Omental fat pad (tissue), 4 donors: ENCODE measurements at places on chromosomes 2 and 18. TPM values are rescaled to one million over a fixed set of nuclear protein-coding genes. Genes with fewer than 3 reads are reported as not detected.

DNA sequence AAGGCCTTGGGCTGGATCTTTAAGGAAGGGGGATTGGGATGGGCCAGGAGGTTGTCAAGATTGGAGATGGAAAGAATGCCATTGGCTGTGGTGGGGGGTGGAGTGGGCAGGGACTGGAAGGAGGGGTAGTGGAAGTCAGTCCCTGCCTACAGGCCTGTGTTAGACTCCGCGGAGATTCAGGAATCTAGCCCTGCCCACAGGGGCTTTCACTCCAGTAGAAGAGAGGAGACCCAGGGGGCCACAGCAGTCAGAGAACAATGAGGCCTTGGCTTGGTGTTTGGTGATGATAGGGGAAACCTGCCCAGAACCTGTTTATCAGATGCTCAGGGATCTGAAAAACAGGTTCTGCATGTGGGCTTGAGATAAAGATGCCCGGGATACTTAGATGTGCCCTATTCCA lies 6.1 kb downstream of the STEAP3 start:
- DNase-seq, result no peak

DNA sequence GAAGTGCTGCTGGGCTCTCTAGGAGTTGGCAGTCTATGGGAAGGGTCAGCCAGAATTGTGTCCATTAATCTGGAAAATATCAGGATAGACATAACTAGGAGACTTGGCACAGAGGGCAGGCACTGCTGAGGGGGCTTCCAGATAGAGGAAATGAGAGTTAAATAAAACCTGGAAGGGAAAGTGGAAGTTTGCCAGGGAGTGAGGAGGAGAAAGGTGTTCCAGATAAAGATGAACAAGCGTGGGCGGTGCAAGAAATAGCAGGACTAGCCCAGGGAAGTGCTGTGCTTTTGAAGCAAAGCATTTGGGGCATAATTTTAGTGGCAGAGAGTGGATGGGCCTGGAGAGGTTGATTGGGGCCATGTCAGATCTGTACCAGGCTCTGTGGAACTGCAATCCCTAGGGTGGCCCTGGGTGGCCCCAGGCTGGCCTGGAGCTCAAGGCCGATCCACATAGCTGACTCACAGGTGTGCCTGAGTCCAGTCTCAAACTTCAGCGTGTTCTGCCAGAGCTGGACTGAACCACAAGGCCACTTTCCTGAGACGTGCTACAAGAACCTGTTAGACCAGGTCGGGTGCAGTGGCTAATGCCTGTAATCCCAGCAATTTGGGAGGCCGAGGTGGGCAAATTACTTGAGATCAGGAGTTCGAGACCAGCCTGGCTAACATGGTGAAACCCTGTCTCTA lies 26.9 kb downstream of the GALM start:
- no peak for DNase-seq

Gene CD8A
- total RNA-seq, result 6.6 TPM

DNA sequence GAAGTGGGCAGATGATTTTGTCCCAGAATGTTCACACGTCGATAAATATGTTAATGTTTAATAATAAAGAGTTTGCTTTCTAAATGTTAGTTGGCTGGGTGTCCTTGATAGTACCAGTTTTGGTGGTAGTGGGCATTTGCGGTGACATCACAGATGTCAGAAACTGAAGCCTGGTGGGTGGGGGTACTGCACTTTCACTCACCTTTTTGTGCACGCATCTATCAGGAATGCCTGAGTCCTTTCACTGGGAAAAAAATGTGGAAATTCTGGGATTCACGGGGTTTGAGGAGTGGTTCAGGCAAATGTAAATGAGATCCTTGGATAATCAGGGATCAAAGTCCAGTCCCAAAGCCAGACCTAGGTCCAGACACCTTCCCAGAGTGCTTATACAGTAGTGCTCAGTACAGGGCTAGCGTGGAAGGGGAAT lies 3.2 kb downstream of the EPAS1 start:
- no peak for DNase-seq

GRCh38 chr2:160459538-160460332 lies 33.9 kb downstream of the RBMS1 start:
- DNase-seq, result no peak

Gene RPIA
- total RNA-seq, result 20.5 TPM

Gene COL6A3
- total RNA-seq, result 105 TPM

DNA sequence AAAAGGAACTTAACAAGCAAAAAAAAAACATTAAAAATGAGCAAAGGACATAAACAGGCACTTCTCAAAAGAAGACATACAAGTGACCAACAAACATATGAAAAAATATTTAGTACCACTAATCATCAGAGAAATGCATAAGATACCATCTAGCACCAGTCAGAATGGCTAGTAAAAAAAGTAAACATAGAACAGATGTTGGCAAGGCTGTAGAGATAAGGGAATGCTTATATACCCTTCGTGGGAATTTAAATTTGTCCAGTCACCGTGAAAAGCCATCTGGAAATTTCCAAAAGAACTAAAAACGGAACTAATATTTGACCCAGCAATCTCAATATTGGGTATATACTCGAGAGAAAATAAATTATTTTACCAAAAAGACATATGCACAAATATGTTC lies 1751.3 kb upstream of the LRRTM1 start:
- no peak for DNase-seq

Gene FTCDNL1
- 3.2 TPM for total RNA-seq

Gene TMEM200C
- total RNA-seq, result not detected

DNA sequence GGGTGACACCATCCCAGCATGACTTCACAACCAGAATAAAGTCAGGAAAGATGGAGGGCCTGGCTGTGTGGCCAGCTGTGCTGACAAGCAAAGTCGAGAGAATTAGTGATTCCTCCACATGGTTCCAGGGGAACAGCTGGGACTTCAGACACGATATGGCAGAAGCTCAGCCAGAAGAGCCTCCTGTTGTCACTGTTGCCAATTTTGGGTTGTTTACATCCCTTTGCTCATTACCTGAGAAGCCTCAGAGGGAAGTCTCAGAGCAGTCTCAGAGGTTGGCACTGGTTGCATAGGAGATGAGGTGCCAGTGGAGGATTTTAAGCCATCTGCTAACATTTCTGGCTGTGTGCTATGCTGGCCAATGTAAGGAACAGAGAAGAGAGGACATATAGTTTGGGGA lies 16.0 kb downstream of the LINC00305 start:
- DNase-seq, result no peak

Gene FAM237A
- not detected for total RNA-seq

GRCh38 chr2:25076749-25077148 lies 34.9 kb downstream of the EFR3B start:
- DNase-seq, result no peak

Gene FLACC1
- total RNA-seq, result 2.1 TPM

Gene YES1
- total RNA-seq, result 75.2 TPM

DNA sequence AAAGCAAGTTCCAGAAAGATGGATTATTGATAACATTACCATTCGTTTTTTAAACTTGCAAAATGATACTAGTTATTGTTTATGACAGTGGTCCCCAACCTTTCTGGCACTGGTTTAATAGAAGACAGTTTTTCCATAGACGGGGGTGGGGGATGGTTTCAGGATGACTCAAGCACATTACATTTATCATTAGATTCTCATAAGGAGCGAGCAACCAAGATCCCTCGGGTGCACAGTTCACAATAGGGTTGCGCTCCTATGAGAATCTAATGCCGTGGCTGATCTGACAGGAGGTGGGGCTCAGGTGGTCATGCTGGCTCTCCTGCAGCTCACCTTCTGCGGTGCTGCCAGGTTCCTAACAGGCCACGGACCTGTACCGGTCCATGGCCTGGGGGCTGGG lies 86.2 kb downstream of the BCL2 start:
- DNase-seq, result no peak

DNA sequence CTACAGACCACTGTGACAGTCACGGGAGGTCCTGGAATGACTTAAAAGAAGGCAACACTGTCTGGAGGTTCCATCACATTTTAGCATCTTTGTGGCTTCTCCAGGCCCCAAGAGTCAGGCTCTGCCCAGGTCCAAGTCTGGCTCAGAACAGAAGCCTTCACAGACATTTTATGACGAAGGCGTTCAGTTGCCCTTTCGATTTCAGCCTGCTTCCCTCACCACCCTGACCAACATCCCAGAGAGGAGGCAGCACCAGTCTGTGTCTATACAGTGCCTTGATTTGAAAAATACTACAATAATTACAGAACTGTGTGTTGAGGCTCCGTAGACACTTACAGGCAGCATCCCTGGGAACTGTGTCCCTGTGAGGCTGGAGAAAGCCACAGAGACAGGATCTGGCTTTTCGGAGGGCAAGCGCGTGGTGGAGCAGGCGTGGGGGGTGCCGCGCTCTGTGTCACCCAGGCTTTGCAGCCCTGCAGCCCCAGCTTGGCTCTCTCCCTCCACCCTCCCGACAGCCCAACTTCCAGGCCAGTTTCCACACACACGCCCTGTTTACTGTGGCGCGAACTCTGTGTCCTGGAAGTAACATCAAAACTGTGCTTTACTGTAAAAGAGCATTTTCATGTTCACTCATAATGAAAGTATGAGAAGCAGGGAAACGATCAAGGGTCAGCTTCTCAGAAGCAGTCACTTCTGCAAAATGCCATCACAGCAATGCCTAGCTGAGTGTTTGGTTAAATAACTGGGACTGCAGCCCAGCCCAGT lies 153.5 kb upstream of the ALKAL2 start:
- no peak for DNase-seq

Gene CNDP1
- total RNA-seq, result not detected

DNA sequence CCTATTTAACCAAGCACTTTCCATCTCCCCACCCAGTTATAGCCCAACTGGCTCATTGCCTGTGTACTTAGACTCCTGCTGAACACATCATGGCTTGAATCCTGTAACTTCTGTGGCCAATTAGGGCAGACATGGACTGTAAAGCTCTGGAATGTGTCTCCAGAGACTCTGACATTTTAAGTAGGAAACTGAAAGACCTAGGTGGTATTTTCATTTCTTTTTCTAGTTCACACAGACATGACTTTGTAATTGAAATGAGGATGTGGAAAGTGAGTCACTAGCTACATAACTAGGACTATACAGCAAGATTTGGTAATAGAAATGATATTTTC lies 12.2 kb downstream of the DOK1 start:
- no peak for DNase-seq

DNA sequence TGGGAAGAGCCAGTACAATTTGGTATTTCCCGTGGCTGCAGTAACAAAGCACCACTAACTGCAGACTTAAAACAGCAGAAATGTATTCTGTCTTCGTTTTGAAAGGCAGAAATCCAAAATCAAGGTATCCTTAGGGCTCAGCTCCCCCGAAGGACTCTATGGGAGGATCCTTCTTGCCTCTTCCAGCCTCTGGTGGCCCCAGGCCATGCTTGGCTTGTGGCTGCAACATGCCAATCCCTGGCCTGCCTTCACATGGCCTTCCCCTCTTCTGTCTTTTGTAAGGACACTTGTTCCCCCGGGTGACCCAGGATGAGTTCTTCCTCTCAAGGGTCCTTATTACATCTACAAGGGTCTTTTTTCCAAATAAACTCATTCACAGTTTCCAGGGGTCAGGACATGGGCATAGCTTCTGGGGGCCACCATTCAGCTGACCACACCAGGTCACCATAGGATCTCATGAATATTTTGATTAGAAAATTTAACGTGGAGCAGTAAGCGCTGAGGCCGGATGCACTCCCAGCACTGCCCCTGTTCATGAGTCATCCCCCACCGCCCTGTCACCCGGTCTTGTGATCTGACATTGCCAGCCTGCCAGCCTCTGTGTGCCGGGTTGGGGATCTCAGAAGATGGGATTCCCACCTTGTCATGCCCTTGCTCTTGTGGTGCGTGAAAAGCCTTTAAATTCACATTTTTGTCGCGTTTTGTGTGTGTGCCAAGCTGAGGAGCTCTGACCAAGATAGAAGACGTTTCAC lies 61.2 kb upstream of the B3GNT7 start:
- no peak for DNase-seq
